Stimulated activated CD4-positive, alpha-beta T cell treated with anti-CD3 and anti-CD28 coated beads, Interleukin-15, amount 100 ng/mL, for 1 hour (primary cell): ENCODE measurements at places on chromosomes 11 and 22.

- DNase-seq, result no peak
Measured at GRCh38 chr11:20658135-20658534, 11.3 kb upstream of the NELL1 start.

DNA sequence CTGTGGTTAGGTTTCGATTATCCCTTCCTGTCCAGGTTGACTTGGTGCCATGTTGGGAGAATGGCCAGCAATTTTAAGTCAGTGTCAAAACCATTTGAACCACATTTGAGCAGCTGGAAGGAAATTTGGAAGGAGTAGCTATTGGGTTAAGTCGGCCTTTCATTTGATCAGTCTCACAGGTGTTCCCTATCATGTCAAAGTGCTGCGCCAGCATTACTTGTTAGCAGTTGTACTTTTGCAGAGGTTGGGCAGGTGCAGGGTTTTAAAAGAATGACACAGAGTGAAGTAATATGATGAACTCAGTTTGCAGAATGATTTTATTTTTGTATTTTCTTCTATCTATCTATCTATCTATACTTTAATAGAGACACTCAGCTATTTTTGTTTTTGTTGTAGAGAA, 6.4 kb upstream of the TYMP start:
- DNase-seq, result no peak

DNA sequence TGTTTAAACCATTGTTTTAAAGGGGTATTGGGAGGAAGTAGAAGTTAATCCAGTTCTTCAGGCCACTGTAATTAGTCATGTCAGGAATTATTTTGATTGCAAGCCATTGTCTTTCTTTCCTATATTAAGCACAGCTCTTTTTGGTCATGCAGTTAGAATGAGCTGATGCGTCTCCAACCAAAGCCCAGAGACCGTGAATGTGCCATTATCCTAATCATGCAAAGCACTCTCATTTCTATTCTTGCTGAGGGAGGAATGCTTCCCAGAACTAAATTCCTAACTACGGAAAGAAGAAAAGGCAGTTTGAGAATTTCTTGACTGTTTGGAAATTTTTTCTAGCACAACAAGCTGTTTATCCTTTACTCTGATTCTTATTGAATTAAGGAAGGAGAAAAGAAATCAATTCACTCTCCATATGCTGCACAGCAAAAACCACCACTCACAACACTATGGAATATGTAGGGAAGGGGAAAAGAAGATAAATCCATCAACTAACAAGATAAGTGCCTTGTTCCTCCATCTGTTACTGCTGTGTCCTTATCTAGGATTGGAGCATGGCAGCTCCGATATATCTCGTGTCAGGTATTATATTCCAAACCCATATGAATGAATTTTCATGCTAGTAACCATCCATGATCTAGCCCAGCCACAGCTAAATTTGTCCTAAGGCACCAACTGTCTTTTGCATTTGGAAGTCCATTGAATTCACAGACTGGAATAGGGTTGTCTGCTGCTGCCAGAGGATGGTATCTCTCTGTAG, 70.8 kb downstream of the NTM start:
- no peak for DNase-seq

- DNase-seq, result no peak
Measured at GRCh38 chr11:122803716-122804115, 34.6 kb upstream of the CRTAM start.

GRCh38 chr22:40685406-40685805, 6.1 kb downstream of the MCHR1 start:
- no peak for DNase-seq

DNA sequence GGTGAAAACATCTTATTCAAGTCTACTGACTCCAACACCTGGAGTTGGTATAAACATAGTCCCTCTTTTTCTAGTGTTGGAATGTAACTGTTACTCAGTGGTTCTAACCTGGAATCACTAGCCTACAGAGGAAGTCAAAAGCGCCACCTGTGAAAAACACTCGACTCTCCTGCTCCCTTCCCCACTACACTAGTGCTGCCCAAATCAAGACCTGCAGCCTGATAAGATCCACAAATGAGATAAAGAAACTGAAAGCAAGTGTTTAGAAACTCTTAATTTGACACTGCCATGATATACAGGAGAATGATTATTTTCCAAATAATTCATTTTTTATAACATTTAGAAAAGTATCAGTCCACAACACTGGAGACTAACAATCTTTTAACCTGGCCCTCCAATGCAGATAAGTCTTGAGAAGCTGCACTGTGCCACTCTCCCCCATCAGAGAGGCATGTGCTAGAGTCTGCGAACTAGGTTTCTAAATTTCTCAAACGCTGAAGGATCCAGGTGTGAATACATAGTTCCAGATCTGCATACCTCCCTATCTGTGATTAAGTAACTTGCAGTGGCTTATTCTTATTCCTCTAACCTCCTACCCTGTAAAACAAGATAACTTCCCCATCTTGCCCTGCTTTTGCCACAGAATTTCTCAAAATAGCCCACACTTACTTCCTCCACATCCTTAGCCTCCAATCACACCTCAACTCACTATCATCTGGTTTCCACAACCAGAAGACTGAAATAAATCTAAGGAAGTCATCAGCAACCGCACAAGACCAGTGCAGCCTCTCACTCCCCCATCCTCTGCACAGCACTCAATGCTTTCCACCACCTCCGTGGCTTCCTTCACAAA, 88.1 kb downstream of the RRAS2 start:
- DNase-seq, result no peak

DNA sequence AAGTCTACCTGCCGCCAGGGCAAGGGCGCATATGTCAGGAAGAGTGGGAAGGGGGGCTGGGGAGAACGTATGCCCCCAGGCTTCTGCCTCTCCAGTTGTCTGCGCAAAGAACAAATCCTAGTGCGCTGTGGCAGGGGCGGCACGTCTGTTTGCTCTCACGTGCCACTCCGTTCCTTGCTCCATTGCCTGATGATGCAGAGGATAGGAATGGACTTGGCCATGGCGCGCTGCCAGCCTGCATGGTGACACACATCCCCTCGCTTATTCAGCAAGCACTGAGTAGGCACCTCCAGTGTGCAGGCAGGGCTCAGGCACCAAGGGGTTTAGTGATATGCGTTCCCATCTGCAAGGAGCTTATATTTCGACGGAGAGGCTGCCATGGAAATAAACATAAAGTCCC, 45.4 kb upstream of the SLC22A12 start:
- DNase-seq, result no peak

- DNase-seq, result no peak
Measured at GRCh38 chr11:44268614-44269080, 41.3 kb downstream of the ALX4 start.

GRCh38 chr11:70470127-70470526, 71.8 kb downstream of the CTTN start:
- no peak for DNase-seq

- no peak for DNase-seq
Measured at GRCh38 chr11:130624971-130625544, 176.6 kb downstream of the ADAMTS15 start.

GRCh38 chr11:9264316-9265210, 587 bp downstream of the DENND5A start:
- DNase-seq, result no peak

DNA sequence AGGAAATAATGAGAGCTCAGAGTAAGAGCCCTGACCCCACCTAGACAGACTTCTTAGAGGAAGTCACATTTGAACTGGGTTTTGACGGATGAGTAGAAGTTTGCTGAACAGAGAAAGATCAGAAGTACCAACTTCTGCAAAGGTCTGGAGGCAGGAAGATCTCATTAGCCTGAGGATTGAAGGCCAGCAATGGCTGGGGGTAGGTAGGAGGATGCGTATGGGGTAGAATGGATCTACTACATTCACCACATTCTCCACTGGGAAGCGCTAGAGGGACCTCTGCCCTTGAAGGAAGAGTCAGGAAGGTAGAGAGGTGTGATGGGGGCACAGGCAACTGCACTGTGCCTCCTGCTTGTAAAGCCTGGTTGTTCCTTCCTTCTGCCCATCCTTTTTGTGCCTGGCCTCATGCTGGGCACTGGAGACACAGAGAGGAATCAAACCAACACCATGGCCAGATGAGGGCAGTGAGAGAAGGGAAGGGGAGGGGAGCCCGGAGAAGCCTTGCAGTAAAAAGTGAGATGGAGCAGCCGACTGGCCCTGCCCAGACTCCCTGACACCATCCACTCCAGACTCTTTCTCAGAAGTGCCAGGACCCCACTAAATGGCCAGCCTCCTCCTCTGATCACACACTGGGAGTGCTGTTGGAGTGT, 4.9 kb downstream of the TPBGL start:
- no peak for DNase-seq

GRCh38 chr11:130435671-130436070, 7.3 kb upstream of the ADAMTS8 start:
- DNase-seq, result no peak

DNA sequence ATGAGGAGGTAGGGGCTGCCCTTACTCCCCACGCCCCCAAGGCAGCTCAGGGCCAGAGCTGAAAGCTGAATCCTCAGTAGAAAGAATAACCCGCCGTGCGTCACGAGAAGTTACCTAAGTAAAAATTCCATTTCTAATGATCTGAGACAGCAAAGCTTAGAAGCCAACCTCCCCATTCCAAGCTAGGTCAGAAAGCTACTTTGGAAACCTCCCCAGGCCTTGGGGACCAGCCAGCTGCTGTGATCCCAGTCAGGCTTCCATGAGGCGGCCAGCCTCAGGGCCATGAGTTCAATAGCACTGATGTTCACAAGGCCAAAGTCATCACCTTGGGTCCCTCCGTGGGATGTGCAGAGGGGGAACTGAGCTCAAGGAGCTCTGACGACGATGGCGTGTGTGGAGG, 6.9 kb downstream of the SHISAL1 start:
- DNase-seq, result no peak

- DNase-seq, result no peak
Measured at GRCh38 chr22:36154423-36154945, 6.1 kb downstream of the APOL3 start.

- DNase-seq, result no peak
Measured at GRCh38 chr11:30447058-30447640, 124.2 kb downstream of the ARL14EP start.

GRCh38 chr11:87306262-87306851, 268.6 kb downstream of the TMEM135 start:
- no peak for DNase-seq

GRCh38 chr22:50310949-50311444, 3.6 kb upstream of the PLXNB2 start:
- DNase-seq, result no peak
